Naive thymus-derived CD4-positive, alpha-beta T cell (primary cell): ENCODE measurements at places on chromosomes 7 and 10. TPM values are rescaled to one million over a fixed set of nuclear protein-coding genes. Genes with fewer than 3 reads are reported as not detected.

DNA sequence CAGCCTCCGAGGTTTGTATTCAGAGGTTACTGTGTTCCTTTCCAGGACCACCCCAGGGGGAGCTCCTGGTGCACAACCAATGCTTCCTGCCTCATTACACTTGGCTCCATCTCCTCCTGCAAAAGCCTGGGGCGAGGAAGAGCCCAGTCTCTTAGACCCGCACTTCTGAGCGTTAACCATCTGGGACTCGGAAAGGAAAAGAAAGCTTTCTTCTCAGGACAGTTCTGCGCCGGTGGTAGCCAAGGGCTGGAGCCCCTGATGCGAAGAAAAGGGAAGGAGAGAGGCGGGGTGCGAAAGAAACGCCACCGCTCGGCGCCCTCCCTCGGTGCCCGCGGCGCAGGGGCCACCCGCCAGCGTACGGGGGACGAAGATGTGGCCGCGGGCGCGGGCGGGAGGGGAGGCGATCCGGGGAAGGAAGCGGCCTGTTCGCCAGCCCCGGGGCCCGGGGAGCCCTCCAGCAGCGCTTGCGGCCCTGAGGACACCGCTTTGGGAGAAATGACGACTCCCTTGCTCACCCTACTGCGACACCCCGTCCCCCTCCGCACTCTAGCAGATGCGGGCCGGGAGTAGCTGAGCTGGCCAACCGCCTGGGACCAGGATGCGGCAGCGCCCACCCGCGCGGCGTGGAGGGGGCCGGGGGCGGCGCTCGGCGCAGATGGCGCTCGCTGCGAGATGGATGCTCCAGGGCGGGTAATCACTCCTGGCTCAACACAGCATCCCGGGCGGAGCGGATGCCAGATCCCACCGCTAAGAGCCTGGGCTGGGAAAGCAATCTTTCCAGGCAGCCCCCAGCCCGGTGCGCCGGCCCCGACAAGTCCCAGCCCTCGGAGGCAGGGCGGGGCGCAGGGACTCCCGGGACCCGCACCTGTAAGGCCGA is 1.3 kb downstream of the NRCAM start:
- DNase-seq, result peak; percentile 26

DNA sequence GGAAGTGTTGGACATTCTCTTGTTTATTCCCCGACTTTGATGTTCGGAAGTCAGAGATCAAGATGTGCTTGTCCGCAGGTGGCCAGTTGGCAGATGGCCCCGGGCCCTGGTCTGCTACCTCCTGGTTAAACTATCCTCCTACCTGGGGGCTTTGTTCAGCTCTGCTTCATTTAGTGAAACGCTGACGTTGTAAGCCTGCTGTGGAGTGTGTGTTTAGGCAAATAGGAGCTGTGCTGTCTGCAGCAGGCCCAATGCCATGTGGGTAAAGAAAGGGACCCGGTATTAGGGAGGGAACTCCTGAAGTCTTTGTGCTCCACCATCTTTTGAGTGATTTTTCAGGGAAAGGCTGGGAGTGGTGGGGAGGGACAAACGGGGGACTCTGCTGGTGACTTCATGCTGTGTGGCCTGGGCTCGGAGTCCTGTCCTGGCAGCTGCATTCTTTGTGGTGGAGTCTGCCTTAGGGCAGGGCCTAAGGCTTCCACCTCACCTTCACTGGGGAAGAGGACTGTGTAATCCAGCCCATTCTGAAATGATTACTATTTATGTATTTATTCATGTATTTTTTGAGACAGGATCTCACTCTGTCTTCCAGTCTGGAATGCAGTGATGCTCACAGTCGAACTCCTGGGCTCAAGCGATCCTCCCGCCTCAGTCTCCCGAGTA is 171.1 kb upstream of the KLF6 start:
- DNase-seq, result no peak

DNA sequence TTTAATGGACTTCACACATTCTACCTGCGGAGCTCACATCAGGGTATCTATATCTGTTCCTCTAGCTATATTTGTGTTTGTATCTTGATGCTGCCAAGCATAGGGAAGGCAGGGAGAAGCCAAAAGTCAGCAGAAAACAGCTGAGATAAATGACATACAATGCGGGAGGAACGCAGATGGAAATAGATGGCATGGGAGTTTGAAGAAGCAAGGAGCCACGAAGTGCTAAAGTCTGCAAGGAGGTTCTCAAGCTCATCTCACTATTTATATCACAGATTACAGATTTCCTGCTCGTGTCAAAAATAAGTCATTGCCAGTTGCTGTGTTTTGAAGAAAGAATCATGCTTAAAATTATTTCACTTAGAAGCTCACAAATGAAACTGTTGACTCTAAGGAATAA is 180.5 kb downstream of the DPP6 start:
- DNase-seq, result no peak

DNA sequence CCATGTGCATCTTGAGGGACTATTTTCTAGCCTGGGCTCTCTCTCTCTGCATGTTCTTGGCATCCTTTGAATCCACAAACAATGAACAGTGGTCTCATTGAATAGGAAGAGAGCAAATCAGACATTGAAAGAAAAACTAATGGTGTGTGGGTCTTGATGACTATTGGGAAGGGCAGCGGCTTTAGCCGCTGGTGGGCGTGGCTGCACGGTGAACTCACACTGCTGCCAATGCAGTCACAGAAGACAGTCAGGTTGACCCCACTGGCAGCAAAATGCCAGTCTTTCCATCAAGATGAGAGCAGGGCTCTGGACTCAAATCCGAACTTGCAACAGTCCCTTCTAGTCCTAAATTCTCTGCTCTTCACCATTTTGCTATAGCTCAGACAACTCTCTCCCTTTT is 91.0 kb downstream of the ADARB2 start:
- DNase-seq, result no peak

- DNase-seq, result no peak
These were observed 18.7 kb downstream of the NEURL1 start for GRCh38 chr10:103512166-103512565.

DNA sequence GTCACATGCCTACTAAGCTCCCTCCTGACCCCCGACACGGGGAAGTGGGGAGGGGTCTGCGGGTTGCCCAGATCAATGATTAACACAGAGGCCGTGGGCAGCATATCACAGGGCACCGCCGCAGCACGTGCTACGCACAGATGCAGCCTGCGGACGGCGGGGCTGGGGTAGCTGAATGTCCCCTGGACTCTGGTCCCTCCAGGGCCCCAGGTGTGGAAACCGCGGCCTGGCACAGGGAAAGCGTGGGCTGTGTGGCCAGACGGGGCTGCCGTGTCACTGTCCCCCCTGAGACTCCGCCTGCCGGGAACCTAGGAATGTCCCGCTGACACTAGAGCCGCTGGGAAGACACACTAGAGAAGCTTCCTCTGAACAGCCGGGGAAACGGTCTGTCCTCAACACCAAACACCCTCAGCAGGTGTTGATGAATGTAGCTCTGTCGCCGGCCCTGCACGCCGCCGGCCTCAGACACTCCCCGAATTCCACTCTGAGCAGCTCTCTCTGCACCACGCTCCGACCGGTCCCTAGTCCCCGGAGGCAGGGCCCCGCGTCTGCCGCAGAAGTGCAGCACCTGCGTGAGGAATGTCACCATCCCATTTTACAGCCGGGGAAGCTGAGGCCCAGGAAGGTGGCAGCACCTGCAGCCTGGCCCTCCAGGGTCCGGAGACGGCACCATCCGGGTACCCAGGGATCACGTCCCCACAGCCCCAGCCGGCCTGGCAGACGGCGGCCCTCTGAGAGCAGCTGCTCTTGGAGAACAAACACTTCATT is 33.4 kb upstream of the PDGFA start:
- DNase-seq, result no peak

The HTR7 gene
- 0.13 TPM for total RNA-seq

The ZNF467 gene
- total RNA-seq, result 33.1 TPM
